ENCODE measurements at places on chromosomes 1 and 21.

GRCh38 chr1:205355075-205355453 lies 1.7 kb downstream of the KLHDC8A start:
- DNase-seq, result no peak

DNA sequence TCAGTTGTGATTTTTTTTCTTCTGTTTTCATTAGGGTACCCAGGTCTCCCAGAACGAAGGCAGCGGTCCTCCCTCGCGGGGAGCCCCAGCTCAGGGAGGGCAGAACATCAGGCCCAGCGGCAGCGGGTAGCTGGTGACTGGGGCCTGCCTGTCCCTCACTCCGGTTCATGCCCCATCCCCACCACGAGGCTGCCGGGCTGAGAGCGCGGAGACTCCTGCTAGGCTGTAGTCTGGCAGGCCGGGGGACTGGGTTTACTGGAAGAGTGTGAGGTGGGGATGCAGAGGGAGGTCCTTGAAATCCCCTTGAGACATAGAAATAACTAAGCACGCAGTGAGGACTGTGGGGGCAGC lies 10.5 kb downstream of the BRINP2 start:
- no peak for DNase-seq

- no peak for DNase-seq
Observed at GRCh38 chr1:170240409-170240808, 94.7 kb downstream of the NTMT2 start.

GRCh38 chr1:175744833-175745232 lies 1.4 kb upstream of the TNR start:
- DNase-seq, result no peak

DNA sequence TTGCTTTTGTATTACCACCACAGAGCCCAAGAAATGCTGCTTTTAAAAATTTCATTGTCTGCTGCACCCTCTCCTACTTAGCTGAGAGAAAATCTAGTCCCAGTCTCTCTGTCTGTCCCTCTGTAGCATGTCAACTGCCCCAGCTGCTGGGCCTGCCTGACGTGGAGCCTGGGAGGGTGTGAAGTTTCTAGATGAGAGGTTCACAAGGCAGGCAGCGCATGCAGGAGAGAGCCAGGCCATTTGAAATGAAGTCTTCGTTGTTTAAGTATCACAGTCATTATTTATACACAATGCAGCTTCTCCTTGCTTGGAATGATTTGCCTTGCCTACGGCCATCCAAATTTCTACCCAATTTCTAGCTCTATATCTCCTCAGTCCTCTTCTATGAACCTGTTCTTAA lies 306.8 kb upstream of the PLXNA2 start:
- no peak for DNase-seq

- peak; percentile 85 for DNase-seq
Observed at GRCh38 chr1:153490272-153491051, 30.0 kb upstream of the S100A7 start.

DNA sequence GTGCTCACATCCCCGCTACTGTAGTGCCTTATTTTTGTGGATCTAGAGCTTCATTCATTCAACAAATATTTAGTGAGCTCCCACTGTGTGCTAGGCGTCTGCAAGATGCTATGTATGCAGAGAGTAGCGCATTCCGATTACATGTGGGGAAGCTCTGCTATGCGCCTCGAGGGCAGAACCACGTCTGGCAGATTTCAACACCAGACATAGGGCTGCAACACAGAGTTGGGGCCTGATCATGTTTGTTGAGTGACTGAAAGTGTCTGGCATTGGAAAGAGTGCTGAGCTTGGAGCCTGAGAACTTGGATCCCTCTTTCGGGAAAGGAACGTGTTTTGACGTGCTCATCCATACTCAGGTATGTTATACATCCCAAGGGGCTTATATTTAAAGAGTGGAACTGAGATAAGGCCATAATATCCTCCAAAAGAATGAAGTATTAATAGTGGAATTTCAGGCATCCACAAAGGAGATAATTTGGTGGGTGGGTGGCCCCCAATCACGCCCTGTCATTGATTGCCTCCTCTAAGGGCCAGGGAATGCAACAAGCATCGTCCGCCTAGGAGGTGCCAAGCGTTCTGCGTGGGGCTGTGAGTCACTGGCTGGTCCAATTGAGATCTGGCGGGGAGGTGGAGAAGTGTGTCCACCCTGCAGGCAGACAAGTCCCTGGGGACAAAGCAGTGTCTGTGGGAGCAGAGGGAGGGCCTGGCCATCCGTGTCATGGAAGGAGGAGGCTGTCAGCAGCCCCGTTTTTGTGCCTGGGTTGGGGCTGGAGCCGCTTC lies 62.8 kb upstream of the ZBTB40 start:
- no peak for DNase-seq

DNA sequence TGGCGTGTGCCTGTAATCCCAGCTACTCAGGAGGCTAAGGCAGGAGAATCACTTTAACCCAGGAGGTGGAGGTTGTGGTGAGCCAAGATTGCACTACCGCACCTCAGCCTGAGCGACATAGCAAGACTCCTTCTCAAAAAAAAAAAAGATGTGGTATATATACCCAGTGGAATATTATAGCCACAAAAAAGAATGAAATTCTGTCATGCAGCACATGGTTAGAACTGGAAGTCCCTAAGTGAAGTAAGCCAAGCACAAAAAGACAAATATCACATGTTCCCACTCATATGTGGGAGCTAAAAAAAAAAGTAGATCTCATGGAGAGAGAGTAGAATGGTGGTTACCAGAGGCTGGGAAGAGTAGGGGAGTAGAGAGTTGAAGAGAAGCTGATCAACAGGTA lies 18.7 kb downstream of the PSMB4 start:
- DNase-seq, result no peak

- no peak for DNase-seq
Observed at GRCh38 chr1:175968486-175969172, 225.2 kb upstream of the TNR start.

GRCh38 chr1:151485685-151486255 lies 25.4 kb upstream of the CGN start:
- no peak for DNase-seq

- no peak for DNase-seq
Observed at GRCh38 chr1:58585581-58586151, 8.6 kb upstream of the TACSTD2 start.

- DNase-seq, result no peak
Observed at GRCh38 chr1:47940779-47941178, 56.4 kb downstream of the TRABD2B start.

DNA sequence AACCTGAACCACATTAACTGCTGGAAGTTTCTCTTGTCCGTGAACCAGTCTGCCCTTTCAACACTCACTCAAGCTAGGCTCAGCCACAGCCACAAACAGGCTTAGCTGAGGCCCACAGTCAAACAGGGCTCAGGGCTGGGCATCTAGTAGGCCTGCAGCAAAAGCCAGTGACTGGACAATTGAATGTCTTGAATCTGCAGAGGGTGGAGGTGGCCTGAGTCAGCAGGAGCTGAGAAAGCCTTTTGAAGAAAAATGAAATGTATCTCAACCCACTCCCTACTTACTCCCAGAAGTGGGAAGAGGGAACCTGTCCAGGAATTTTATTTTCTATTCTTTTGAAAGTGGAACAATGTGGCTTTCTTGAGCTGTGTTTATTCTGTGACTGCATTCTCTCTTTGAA lies 95.4 kb downstream of the PTPRU start:
- no peak for DNase-seq

- no peak for DNase-seq
Observed at GRCh38 chr1:212231372-212231771, 53.8 kb upstream of the PPP2R5A start.

- DNase-seq, result no peak
Observed at GRCh38 chr1:40840526-40841323, 21.4 kb downstream of the CITED4 start.

DNA sequence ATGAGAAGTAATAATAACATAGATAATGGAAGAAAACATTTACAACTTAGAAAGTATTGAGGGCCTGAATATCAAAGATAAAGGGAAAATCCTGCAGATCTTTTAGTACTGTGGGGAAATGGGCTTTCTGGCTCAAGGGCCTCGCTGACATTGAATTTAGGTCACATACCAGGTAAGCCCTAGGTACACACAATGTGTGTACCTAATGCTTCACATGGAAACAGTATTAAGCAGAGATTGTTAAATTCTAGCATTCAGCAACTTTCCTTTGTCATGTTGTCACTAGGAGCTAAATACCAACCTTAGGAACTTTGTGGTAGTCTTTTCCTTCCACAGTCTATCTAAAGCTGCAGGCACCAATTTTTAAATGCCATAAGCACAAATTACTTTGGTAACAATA lies 49.7 kb downstream of the ODF2L start:
- DNase-seq, result no peak

GRCh38 chr1:97277891-97278654 lies 556.5 kb downstream of the PTBP2 start:
- peak; percentile 63 for DNase-seq

DNA sequence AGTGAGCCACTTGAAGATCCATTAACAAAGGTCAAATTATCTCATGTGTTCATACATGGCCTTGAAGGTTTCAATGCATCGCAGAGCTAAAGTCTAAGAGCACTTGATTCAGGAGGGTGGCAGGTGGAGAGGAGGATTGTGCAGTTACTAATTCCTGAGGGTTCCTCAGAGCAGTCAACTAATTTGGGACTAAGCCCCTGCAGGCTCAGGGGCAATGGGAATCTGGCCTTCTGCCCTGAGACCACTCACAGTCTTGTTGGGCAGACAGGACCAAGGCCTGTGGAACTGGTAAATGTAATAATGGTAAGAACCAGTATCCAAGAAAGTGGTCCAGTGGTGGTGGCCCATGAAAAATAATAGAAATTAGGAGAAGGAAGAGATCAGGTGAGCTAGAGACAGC lies 127.4 kb upstream of the HMGB4 start:
- DNase-seq, result no peak

DNA sequence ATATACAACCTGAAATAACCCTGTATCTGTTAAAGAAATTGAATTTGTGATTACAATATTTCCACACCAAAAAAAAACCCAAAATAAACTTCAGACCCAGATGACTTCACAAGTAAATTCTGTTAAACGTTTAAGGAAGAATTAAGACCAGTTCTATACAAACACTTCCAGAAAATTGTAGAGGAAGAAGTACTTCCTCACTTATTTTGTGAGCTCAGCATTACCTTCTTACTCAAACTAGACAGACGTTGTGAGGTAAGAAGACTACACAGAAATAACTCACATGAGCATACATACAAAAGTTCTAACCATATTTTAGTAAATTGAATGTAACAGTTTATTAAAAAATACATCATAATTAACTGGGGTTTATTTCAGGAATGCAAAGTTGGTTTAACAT lies 18.8 kb downstream of the RALGPS2 start:
- no peak for DNase-seq

DNA sequence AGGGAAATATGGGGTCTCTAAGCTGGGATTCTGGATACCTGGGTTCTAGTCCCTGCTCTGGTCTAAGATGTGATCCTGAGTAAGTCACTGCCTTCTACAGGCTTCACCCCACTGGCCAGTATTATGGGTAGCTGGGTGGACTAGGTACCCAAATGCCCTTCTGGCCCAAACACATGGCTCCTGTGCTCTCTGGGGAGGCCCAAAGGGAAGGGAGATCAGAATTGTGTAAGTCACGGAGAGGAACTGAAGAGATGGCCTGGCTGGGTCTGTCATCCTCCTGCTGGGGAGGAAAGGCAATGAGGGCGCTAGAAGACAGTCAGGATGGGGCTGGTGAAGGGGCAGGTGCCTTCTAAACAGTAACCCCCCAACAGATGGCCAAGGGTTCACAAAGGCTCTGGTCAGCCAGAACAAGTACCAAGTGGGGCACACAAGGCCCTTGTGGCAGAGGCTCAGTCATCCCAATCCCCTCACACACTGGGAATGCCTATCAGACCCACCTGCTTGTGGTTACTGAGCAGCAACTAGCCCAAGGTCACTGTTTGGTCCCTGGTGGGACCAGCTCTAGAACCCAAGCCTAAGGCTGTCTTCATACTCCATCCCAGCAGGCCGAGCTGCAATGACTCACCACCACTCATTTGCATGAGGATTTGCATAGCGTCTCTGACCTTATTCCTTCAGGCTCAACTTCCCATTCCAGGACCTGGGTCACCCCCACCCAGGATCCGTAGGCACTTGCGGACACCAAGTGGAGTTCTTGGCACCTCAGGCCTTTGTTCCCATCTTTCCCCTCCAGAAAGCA lies 9.2 kb downstream of the MEF2D start:
- no peak for DNase-seq

DNA sequence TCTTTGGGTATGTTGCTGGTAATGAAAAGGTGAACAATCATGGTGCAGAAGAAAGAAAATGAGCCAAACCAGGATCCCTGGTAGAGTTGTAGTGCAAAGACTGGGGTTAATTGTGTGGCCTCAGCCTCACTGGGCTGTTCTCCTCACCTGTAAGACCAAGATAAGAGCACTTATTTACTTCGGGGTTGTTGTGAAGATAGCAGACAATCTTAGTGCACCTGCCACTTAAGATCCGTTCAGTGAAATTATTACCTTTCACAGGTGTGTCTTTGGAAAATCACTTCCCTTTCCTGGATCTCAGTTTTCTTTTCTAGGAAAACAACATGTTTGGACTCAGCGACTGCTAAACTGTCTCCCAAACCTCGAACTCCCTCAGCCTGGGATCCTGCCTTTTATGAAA lies 1.3 kb upstream of the FGGY start:
- DNase-seq, result no peak

GRCh38 chr1:1222575-1223225 lies 8.7 kb upstream of the TNFRSF4 start:
- no peak for DNase-seq

GRCh38 chr1:94002046-94002787 lies 93.0 kb upstream of the GCLM start:
- no peak for DNase-seq

DNA sequence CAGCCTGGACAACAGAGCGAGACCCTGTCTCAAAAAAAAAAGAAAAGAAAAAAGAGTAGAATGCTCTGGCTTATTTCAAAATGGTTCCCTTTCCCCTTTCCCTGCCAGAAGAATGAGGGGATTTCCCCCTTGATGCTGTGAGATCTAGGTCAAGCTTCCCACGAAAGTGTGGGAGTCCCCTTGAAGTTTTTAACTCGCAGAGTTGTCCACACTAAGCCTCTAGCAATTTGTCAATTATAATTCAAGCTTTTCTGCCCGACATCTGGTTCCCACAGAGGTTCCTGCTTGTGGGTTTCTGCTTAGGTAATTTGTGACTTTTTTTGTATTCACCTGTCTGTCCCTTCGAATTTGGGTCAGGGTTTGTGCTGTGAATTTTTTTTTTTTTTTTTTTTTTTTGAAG lies 62.8 kb downstream of the ZFYVE9 start:
- no peak for DNase-seq

GRCh38 chr1:150409504-150410362 lies 45.8 kb downstream of the RPRD2 start:
- no peak for DNase-seq

DNA sequence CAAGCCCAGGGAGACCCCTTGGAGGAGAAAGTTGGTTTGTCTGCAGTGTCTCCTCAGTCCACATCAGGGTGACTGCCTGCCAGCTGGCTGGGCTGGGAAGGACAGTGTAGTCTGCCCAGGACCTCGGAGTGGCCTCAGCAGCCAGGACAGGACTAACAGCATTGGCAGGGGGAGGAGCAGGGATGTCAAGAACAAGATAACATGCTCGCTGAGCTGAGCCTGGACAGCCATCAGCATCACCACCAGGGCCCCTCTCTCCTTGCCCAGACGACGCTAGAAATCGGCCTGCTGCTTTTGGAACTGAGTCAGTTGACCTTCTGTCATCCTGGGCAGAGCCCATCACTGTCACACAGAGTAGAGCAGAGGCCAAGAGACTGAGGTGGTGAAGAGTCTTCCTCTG lies 83.6 kb upstream of the CNTN2 start:
- no peak for DNase-seq

GRCh38 chr1:33342041-33342723 lies 21.3 kb upstream of the A3GALT2 start:
- peak; percentile 97 for DNase-seq
